Activated T-cell treated with anti-CD3 and anti-CD28 coated beads, Interleukin-2, amount 50 U/mL, for 72 hours (primary cell): ENCODE measurements at places on chromosomes 13 and 19.

- DNase-seq = no peak
These were observed 16.6 kb upstream of the RANBP3 start for GRCh38 chr19:5994405-5995165.

GRCh38 chr19:16073988-16074387 is 2.3 kb upstream of the TPM4 start:
- no peak for DNase-seq

DNA sequence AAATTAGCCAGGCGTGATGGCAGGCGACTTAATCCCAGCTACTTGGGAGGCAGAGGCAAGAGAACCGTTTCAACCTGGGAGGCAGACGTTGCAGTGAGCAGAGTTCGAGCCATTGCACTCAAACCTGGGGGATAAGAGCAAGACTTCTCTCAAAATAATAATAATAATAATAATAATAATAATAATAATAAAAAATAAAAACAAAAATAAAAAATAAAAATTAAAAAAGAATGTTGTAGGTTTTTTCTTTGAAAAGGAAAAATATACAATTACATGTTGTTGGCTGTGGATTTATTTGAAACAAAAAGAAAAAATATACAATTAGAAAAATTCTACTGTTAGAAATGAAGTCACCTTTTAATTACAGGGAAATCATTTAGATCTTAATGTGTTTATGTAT is 11.5 kb upstream of the PRODH2 start:
- DNase-seq = no peak

GRCh38 chr13:30125422-30126073 is 181.8 kb downstream of the KATNAL1 start:
- DNase-seq = no peak

GRCh38 chr19:33193865-33194362 is at the start of gene LRP3:
Gene LRP3 (plus strand): TSS chr19:33194330. CDS start chr19:33194786, 456 bp downstream.
- no peak for DNase-seq

GRCh38 chr13:113275387-113275786 is 21.7 kb upstream of the LAMP1 start:
- DNase-seq = peak; percentile 44

GRCh38 chr19:30001791-30002190 is 59.8 kb downstream of the URI1 start:
- DNase-seq = no peak

DNA sequence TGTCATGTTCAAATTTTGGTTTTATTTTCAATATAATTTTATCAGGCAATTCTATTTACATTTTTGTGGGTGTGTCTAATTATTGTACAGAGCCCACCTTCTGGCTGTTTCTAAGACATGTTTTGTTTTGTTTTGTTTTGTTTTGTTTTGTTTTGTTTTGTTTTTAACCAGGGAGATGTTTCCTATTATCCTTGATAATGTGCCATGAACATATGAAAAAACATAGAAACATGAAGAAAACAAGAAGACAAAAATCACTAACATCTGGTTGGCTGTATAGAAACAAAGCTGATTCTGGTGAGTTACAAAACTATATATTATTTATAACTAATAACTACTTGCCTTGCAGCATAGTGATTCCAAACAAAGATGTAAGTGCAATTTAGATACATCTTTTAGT is 128.1 kb upstream of the TRPC4 start:
- no peak for DNase-seq

DNA sequence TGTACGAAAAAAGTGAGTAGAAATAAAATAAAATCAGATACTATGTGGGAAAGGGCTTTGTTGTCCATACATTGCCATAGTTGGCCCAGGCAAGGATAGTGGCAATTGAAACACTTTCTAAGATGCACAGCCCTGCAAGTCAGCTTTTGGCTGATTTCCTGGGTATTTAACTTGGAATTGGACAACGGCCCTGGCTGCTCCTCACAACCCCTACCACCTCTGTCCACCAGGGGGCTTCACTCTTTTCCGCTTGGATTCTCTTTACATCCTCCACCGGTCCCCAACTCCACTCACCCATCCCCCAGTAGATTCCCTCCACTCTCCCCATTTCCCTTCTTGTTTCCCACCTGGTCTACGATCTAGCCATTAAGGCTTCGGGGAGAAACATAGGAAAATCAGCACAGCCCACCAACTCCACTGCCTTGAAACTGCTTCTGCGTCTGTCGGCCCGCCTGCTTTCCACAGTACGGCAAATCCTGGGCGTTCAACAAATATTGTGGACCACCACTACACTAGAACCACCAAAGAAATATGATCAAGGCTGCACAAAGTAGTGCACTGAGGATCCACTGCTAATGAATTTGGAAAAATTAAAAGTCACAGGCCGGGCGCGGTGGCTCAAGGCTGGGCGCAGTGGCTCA is 48.6 kb upstream of the GTF3A start:
- peak; percentile 64 for DNase-seq

DNA sequence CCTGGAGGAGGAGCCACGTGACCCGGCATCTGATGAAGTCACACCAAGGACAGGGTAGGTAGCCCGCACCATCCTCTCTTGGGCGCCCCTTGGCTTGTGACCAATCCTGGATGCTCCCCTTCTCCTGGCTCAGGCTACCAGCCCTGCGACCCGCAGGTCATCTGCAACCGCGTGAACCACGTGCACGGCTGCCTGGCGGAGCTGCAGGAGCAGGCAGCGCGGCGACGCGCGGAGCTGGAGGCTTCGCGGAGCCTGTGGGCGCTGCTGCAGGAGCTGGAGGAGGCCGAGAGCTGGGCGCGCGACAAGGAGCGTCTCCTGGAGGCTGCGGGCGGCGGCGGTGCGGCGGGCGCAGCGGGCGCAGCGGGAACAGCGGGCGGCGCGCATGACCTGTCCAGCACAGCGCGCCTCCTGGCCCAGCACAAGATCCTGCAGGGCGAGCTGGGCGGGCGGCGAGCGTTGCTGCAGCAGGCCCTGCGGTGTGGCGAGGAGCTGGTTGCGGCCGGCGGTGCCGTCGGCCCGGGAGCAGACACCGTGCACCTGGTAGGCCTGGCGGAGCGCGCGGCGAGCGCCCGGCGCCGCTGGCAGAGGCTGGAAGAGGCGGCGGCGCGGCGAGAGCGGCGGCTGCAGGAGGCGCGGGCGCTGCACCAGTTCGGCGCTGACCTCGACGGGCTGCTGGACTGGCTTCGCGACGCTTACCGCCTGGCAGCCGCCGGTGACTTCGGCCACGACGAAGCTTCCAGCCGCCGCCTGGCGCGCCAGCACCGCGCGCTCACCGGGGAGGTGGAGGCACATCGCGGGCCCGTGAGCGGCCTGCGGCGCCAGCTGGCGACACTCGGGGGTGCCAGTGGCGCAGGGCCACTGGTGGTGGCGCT is 45.9 kb downstream of the SPTBN4 start:
- DNase-seq = no peak

GRCh38 chr13:84570831-84571230 is 688.6 kb upstream of the SLITRK1 start:
- DNase-seq = no peak

DNA sequence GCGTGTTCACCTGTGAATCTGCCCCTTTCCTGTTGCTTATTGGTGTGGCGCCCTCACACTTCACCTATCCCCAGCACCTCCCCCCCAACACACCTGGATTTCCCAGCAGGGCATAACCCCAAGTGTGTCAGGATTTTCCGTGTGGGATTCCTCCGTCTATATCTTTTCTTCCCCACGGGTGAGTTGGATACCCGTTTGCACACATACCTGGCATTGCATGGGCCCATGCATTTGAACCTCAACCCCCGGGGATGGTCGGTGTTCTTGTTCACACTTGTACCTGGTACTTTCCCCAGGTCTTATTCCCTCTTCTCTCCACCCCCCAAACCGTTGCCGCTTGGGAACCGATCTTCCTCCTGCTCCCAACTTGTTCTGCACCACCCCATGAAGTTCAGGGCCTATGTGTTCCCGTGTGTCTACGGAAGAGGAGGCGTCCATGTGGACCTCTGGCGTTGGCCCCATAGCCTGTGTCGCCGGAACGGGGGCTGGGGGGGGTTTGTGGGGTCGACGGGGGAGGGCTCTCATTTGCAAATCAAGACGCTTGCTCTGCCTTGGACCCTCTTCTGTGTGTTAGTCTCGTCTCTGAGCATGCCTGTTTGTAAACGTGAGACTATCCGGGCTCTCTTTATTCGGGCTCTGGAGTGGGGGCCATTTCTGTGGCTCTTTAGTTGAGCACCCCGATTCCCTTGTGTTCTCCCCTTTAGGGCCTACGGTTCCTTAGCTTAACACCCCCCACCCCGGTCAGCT is 1.7 kb downstream of the PRR12 start:
- peak; percentile 35 for DNase-seq

DNA sequence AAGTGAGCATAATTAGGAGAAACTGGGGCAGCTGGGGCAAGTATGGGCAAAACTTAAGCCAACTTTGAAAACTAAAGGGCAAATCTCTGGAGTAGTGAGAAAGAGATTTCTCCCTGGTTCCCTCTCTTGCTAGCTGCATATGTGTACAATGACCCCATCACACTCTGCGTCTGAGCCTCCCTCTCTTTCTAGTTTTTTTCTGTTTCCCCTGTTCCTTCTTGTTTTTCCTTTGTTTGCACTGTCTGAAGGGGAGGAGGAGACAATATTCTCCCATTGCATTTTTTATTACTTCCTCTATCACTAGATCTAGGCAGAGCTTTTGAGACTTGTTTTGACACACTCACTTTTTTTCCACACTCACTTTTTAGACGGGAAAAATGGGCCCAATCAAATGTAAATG is 11.2 kb upstream of the CLDN10 start:
- DNase-seq = no peak

DNA sequence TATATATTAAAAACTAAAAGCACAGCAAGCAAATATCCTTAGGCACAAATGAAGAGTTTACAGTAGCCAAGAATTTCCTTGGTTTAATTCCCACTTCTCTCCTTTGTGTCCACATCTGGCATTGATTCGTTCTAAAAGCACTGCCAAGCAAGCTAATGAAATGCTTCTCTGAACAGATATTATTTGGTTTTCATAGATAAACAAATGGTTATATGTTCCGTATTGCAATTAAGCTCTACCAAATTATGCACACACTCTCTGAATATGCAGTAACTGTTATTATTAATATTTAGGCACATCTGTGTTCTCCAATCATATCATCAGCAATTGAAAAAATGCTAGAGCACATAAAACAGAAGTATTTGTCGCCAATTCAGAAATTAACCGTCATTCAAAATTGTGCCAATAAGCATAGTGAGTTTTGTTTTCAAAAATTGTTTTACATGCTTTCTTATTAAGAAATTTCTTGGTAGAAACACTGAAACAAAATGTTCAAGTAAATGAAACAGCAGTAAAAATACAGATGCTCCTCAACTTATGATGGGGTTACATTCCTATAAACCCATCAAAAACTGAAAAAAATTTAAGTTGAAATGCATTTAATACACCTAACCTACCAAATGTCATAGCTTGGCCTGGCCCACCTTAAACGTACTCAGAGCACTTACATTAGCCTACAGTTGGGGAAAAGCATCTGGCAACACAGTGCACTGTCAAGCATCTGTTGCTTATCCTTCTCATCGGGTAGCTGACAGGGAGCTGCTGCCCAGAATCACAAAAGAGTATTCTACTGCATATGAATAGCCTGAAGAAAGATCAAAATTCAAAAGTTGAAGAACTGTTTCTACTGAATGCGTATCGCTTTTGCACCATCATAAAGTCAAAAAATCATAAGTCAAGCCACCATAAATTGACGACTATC is 2134.7 kb downstream of the PCDH9 start:
- no peak for DNase-seq

- DNase-seq = no peak
These were observed 191.2 kb downstream of the SPRY2 start for GRCh38 chr13:80149736-80150135.
